T-helper 2 cell (primary cell): ENCODE measurements at places on chromosomes 4 and X.
A peak's percentile ranks its signal among the peaks of the same experiment; 100 is the strongest.

- no peak for DNase-seq
Observed at GRCh38 chrX:132677233-132677716, 188.4 kb upstream of the MBNL3 start.

GRCh38 chrX:110920991-110921390 lies 125.4 kb upstream of the CHRDL1 start:
- no peak for DNase-seq

DNA sequence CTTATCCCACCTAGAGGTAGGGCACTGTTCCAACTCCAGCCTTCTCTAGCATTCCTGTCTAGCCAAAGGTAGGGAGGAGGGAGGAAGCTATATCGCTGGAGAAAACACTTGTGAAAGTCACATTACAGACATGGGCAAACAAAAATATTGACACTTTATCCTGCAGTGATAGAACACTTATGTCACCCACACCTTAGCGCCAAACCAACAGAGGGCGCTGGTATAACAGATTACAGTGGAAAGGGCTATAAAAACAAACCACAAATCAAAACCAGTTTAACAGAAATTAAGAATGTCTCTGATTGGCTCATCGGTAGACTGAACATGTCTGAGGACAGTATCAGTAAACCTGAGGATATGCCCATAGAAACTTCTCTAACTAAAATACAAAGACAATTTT lies 451.3 kb downstream of the TLL1 start:
- DNase-seq = no peak

- DNase-seq = no peak
Observed at GRCh38 chr4:118344801-118345200, 8.0 kb downstream of the PRSS12 start.

- no peak for DNase-seq
Observed at GRCh38 chr4:140707325-140707724, 48.9 kb downstream of the TBC1D9 start.

- DNase-seq = no peak
Observed at GRCh38 chr4:153238135-153238919, 34.1 kb downstream of the TRIM2 start.

DNA sequence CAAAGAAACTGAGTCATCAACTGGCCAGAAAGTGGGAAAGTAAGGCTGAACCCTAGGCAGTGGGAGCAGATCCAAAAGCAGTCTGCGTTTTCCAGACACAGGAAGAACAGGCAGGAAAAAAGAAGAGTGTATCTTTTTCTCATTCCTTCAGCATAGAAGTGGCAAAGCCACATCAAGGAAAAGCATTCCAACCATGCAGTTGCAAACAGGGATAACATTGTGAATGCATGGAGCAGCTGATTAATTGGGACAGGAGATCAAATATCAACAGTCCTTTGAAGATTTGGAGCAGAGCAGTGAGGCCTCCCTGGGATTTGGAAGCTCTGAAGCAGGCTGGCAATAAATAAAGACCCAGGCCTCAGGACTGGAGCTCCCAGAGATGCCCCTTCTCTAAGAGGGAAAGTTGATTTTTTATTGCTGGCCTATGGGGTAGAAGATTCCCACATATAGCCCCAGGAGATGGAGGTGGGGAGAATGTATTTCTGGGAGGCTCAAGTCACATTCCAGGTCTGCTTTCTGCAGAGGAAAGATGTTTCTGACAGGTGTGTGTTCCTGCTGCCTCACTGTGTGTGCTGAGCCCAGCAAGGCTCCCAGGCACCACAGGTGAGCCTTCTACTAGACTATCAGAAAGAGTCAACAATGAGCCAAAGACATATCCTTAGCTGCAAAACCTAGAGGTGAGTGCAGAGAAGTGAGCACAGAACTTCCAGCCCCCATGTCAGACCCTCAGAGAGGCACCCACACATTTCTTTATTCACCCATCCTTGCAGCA lies 222.5 kb downstream of the RAB28 start:
- DNase-seq = no peak

DNA sequence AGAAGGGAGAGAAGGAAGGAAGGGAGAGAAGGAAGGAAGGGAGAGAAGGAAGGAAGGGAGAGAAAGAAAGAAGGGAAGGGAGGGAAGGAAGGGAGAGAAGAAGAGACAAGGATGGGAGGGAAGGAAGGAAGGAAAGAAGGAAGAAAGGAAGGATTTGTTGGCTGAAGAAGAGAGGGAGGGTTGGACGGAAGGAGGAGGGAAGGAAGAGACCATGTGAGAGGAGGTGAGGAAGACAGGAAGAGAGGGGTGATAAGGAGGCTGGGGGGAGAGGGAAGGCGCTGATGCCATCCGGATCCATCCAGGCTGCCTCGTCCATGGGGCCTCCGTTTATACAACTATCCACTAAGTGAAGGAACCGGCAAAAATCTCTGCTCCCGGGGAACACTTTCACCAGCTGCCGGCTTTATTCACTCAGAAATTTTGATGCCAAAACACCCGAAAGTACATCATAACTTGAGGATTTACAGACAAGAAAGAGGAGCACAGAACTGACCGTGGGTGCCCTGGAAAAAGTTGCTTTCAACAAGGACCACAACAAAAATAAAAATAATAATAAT lies 14.9 kb downstream of the DHRSX start:
- DNase-seq = no peak

GRCh38 chrX:96379951-96380350 lies 304.7 kb upstream of the DIAPH2 start:
- no peak for DNase-seq

DNA sequence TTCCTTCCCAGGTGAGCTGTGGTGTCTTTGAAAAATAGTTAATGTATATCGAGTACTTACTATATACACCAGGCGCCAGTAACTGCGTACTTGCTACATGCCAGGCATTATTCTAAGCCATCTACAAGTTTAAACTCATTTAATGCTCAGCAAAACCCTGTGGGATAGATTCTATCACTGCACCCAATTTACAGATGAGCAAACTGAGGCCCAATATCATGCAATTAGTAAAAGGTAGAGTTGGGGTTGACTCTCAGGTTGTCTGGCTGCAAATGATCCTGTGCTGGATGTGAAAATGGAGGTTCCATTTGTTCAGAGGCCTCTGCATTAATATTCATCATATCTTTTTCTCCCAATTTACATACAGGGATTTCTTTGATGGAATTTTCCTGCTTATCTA lies 17.6 kb downstream of the NKX3-2 start:
- no peak for DNase-seq

GRCh38 chr4:159401791-159402380 lies 299.0 kb downstream of the RAPGEF2 start:
- no peak for DNase-seq

- no peak for DNase-seq
Observed at GRCh38 chrX:20861113-20861512, 513.1 kb upstream of the CNKSR2 start.

DNA sequence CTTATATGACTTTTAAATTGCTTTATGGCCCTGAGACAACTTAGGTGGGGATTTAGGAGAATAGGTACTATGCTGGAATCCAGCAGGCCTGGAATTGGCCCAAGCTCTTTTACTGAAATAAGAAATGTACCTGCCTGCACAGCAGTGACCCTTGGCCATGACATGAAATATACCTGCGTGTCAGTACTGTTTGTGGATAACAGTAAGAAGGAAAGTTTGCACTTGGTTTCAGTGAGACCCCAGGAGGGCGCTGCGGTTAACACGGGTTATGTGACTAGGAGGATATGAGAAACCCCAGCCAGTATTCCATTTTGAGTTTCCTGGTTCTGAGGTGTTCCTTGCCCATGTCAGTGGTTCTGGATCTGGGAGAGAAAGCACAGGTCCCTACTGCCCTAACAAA lies 5.3 kb downstream of the MTM1 start:
- peak; percentile 71 for DNase-seq

GRCh38 chrX:108331126-108331909 lies 106.9 kb downstream of the COL4A6 start:
- DNase-seq = no peak

DNA sequence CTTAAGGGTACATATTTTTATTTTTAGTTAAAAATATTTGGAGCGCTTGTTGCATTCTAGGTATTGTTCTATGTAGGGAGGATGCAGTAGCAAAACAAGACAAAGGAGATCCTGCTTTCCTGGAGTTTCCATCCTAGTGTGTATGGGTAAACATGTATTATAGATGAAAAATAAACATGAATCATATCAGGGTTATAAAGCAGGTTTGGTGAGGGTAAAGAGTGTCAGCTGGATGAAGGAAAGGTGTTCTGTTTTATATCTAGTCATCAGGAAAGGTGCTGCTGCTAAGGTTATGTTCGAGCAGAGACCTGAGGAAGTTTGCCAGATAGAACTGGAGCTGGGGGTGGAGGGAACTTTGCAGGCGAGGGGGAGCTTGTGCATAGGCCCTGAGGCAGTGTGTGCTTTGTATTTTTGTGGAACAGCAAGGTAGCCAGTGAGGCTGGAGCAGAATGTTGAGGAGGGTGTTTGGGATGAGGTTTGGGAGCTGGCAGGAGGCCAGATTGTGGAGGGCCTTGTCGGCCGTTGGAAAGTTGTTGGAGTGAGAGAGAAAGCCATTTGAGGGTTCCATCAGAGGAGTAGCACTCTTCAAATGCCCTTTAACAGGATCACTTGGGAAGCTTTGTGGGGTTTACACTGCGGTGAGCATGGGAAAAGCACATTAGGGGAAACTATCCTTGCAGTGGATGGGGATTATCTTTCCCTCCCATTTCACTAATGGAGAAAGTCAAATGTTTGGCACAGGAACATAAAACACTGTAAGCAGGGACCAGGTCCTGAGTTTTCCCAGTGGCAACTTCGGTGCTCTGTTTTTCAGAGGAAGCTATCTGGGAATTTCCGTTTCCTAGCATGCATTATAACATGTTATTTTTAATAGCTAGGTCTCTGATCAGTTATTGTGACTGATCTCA lies 35.9 kb downstream of the AFF1 start:
- DNase-seq = no peak

DNA sequence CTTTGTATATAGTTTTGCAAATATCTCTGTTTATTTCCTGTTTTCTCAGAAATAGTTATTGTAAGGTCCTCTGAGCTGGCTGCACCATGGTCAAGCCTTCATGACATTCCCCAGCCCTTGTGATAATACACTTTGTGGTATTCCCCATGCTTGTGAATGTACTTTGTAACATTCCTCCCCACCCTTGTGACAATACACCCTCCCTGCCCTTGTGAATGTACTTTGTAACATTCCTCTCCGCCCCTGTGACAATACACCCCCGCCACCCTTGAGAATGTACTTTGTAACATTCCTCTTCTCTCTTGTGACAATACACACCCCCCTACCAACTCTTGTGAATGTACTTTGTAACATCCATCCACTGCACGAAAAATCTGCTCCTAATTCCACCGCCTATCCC lies 530.7 kb downstream of the CENPC start:
- no peak for DNase-seq

DNA sequence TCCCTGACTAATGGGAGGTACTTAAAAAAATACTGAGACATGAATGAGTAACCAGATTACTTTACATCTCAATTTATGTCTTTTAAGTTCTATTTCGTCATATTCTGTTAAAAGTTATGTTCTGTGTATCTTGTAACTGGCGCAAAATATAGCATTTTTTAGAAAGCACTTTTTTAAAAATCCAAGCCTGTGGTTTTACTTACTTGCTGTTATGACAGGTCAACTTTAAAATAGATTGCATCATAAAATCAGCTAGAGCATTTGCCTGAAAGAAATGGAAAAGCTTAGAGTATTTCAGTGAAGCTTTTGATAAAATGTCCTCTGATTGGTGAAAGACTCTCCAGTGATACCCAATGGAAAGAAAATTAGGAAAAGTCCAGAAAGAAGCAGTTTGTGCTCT lies 1892.3 kb upstream of the TENM3 start:
- no peak for DNase-seq

DNA sequence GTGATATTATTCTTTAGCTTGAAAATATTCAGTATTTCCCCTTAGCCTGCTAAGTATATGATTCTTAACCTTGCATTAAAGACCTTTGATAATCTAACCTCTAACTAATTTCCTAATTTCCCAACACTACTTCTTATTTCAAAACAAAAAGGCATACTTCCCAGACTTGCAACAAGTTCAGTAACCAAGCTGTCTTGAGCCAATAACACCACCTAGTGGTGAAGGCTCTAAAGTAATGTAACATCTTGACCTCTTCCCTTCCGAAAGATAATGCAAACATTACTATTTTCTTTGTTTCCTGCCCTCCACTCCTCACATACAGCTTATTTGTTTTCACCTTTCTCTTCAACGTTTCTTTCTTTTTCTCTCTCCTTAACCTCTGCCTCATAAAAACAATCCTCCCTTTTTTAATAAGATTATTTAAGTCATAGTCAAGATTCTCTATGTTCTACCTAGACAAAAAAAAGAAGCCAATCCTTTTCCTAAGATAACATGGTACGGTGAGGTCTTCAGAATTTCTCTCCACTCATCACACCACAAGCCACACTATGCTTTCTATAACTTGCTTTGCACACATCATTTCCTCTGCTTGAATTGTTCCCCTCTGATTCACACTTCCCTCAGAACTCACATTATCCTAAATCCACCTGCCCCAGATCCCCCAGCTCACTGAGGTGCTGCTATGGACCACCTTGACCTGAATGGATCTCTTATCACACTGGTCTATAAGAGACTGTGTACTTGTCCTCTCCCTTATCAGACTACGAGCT lies 3.5 kb downstream of the FAT1 start:
- no peak for DNase-seq

DNA sequence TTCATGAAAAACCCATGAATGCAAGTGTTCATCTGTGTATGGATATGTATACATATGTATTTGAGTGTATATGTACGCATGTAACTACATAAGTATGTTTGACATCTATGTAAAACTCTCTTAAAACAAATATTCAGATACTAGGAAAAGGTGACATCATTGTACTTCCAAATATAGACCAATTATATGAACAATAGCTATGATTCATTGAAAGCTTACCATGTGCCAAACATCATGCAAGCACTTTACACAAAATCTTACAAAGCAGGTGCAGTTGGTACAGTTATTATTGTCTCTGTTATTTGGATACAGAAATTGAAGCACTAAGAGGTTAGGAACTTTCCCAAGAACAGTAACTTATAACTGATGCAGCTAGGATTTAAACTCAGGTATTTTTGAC lies 21.4 kb downstream of the MAGEB17 start:
- DNase-seq = no peak

DNA sequence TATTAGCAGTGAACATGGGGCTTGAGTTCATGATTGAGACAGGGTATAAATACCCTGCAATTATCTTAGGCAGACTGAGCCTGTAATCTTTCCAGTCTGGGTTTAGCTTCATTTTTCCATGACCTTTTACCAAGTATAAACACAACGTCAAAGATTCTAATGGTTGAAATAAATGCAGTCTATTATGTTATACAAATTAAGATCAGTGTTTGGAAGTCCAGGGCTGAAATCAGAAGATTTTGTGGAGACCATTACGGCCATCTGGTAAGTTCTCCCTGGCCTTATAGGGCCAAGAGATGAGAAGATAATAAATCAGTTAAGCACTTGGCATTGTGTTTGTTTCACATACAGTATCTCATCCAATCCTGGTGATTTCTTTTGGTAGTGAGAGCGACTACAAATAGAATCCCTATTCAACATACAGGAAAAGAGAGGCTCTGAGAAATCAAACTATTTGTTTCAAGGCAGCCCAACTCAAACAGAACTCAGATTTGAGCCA lies 425.8 kb downstream of the PACRGL start:
- no peak for DNase-seq

DNA sequence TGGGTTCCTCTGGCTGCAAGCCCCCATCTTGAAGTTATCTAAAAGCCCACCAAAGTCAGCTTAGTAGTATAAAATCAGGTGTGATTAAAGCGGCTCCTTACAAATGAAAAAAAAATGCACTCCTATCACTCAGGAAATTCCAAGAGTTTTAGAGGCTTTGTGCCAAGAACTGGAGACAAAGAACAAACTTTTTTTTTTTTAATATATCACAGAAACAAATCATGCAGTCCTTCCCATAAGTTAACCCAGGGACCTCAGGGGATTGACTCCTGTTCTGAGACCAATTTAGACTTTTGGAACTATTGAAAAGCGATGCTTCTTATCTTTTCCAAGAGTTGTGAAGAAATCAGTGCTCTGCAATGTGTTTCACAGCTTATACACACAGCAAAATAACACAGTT lies 53.6 kb downstream of the HHIP start:
- no peak for DNase-seq
